ENCODE measurements at places on chromosomes 3 and 15. TPM values are rescaled to one million over a fixed set of nuclear protein-coding genes. Genes with fewer than 3 reads are reported as not detected.
A peak's percentile ranks its signal among the peaks of the same experiment; 100 is the strongest.

GRCh38 chr3:67334588-67334987 is 319.8 kb downstream of the SUCLG2 start:
- no peaks in the 10 kb centered on the region for H3K4me1 ChIP-seq
- no peak overlapping the region for H3K4me3 ChIP-seq
- no peaks in the 10 kb centered on the region for H3K36me3 ChIP-seq
- no peak overlapping the region for H3K27ac ChIP-seq
- no peaks in the 10 kb centered on the region for H3K27me3 ChIP-seq
- DNase-seq = no peak

- no peaks in the 10 kb centered on the region for H3K27me3 ChIP-seq
- no peaks in the 10 kb centered on the region for H3K4me1 ChIP-seq
- no peaks in the 10 kb centered on the region for H3K36me3 ChIP-seq
- DNase-seq = peak; percentile 25
- no peak overlapping the region for H3K4me3 ChIP-seq
- H3K27ac ChIP-seq = no peak overlapping the region
Observed at GRCh38 chr3:110881069-110881468, 190.5 kb upstream of the NECTIN3 start.

GRCh38 chr3:106086038-106086437 is 217.2 kb upstream of the CBLB start:
- H3K36me3 ChIP-seq = no peaks in the 10 kb centered on the region
- no peak overlapping the region for H3K4me3 ChIP-seq
- H3K27me3 ChIP-seq = no peaks in the 10 kb centered on the region
- H3K27ac ChIP-seq = no peak overlapping the region
- no peaks in the 10 kb centered on the region for H3K4me1 ChIP-seq

CDV3 gene
- 221 TPM for total RNA-seq

ROPN1 gene
- total RNA-seq = not detected

NMB gene
- total RNA-seq = 2.8 TPM

AEN gene
- 5.0 TPM for total RNA-seq

GOLGA6L1 gene
- total RNA-seq = not detected

LRRC3B gene
- 0.32 TPM for total RNA-seq

Measured in heart left ventricle (tissue), 16 donors.